G401 (cell line): ENCODE measurements at places on chromosomes 4 and X. TPM values are rescaled to one million over a fixed set of nuclear protein-coding genes. Genes with fewer than 3 reads are reported as not detected.

Gene GYPE
- not detected in 2 replicates for total RNA-seq

Gene IQCM
- total RNA-seq: not detected in 2 replicates

Gene IGFBP7
- total RNA-seq: 11.1 and 18.2 TPM in 2 replicates

Gene ZAR1
- not detected in 2 replicates for total RNA-seq

Gene EFHC2
- total RNA-seq: not detected in 2 replicates

Gene SLC6A8
- total RNA-seq: 13.1 and 14.5 TPM in 2 replicates

Gene NEIL3
- total RNA-seq: 4.0 and 4.7 TPM in 2 replicates

Gene ERVMER34-1
- total RNA-seq: not detected in 2 replicates

Gene NR3C2
- total RNA-seq: not detected in 2 replicates

Gene REELD1
- total RNA-seq: not detected in 2 replicates

Gene CDKL5
- total RNA-seq: not detected in 2 replicates

Gene DACH2
- total RNA-seq: not detected in 2 replicates

Gene DYNLT3
- not detected in 2 replicates for total RNA-seq

Gene BEX2
- 101 and 163 TPM in 2 replicates for total RNA-seq

Gene HSFX4
- total RNA-seq: not detected in 2 replicates

Gene FDCSP
- not detected in 2 replicates for total RNA-seq

Gene PPP4R3C
- total RNA-seq: not detected in 2 replicates

Gene LDB2
- not detected in 2 replicates for total RNA-seq

Gene TMSB15C
- not detected in 2 replicates for total RNA-seq

Gene NXT2
- total RNA-seq: 5.3 and 10.5 TPM in 2 replicates

Gene P2RY4
- total RNA-seq: 0.20 TPM in 1 of 2 replicates, not detected in the other

Gene CDX4
- not detected in 2 replicates for total RNA-seq

Gene SGMS2
- not detected in 2 replicates for total RNA-seq

Gene GUCY1A1
- 25.7 and 29.0 TPM in 2 replicates for total RNA-seq
